ENCODE measurements at places on chromosomes 7 and 10.

- DNase-seq: no peak
Observed at GRCh38 chr10:77631241-77631640, 6.4 kb downstream of the KCNMA1 start.

GRCh38 chr10:96529634-96530279 is 16.0 kb upstream of the TLL2 start:
- no peak for DNase-seq

DNA sequence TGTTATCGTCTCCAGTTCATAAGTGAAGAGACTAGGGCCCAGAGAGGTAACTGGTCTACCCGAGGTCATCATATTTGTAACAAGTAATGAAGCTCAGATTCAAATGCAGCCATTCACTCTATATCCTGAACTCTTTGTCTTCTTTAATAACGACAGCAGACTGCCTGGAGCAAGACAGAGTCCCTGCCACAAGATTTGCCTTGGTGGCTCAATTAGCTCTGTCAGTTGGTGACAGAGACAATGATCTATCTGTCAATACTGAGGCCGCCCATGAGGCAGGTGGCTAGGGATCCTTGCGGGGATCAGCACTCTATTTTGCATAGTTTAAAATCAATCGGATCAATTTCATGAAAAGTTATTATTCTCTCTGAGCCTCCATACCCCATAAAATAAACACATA is 43.9 kb downstream of the SH3PXD2A start:
- no peak for DNase-seq

GRCh38 chr7:124959676-124960075 is 30.1 kb upstream of the POT1 start:
- DNase-seq: no peak

- DNase-seq: no peak
Observed at GRCh38 chr7:132183781-132184380, 392.4 kb downstream of the PLXNA4 start.
